ENCODE measurements at places on chromosomes 11 and 22. TPM values are rescaled to one million over a fixed set of nuclear protein-coding genes. Genes with fewer than 3 reads are reported as not detected.

The GLYATL2 gene
- 0.38 TPM for total RNA-seq

The APOBEC3H gene
- not detected for total RNA-seq

The C11orf71 gene
- total RNA-seq = 5.5 TPM

The RASSF10 gene
- 2.3 TPM for total RNA-seq

The OR8G1 gene
- not detected for total RNA-seq

The MGAT3 gene
- total RNA-seq = 0.16 TPM
